ENCODE measurements at places on chromosomes 7 and 10. TPM values are rescaled to one million over a fixed set of nuclear protein-coding genes. Genes with fewer than 3 reads are reported as not detected.
A peak's percentile ranks its signal among the peaks of the same experiment; 100 is the strongest.

The IL6 gene
- total RNA-seq, result 0.41 TPM

The PNLIPRP1 gene
- total RNA-seq, result not detected

The KIF11 gene
- 70.5 TPM for total RNA-seq

The EIF5AL1 gene
- total RNA-seq, result 0.73 TPM

The MYL10 gene
- total RNA-seq, result 4.1 TPM

The EVX1 gene
- total RNA-seq, result not detected

The FAM24B gene
- total RNA-seq, result 19.9 TPM

The PLEKHS1 gene
- 6.1 TPM for total RNA-seq

The AASS gene
- total RNA-seq, result 50.4 TPM

The PRKAR2B gene
- total RNA-seq, result 12.3 TPM

The MRC1 gene
- total RNA-seq, result not detected

The SLC16A9 gene
- total RNA-seq, result 1.5 TPM

The MOGAT3 gene
- total RNA-seq, result not detected

DNA sequence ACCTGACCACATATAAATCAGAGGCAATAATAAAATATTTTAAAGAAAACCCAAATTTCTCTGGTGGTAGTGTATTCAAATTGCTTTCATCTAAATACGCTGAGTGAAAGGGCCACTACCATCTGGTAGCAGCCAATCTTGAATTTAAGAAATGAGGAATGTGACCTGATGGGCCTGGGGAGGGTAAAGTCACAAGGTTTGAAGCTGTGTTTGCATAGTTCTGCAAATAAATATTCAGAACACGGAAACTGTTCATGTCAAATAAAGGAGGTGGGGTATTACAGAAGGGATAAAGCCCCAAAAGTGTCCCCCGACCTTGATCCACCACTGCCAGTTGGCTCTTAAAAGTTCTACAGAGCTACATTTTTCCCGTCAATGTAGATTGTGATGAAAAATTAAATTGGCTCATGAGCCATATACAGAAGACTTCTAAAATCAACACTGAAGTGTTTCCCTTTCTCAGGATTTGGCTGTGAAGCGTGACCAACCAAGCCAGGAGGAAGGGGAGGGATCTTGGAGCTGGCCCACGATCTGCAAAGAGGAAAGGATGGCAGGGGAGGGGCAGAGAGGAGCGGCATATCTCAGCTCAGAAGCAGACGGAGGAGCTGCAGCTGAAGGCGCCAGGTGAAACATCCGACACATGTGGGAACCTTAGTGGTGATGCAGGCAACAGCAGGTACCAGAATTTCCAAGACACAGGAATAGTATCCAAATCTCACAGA is 39.6 kb downstream of the MPP7 start:
- no peaks in the 10 kb centered on the region for H3K27me3 ChIP-seq
- H3K4me1 ChIP-seq, result no peaks in the 10 kb centered on the region
- H3K27ac ChIP-seq, result no peak overlapping the region
- DNase-seq, result peak; percentile 29
- H3K36me3 ChIP-seq, result no peaks in the 10 kb centered on the region

- no peaks in the 10 kb centered on the region for H3K36me3 ChIP-seq
- H3K27ac ChIP-seq, result no peak overlapping the region
- no peak overlapping the region for H3K4me3 ChIP-seq
- peaks cover 4% of the 10 kb centered on the region for H3K27me3 ChIP-seq
- H3K4me1 ChIP-seq, result no peaks in the 10 kb centered on the region
Measured at GRCh38 chr7:97272237-97272975, 154.9 kb downstream of the SDHAF3 start.

- H3K27ac ChIP-seq, result no peak overlapping the region
- H3K36me3 ChIP-seq, result peaks cover 87% of the 10 kb centered on the region
- H3K4me3 ChIP-seq, result no peak overlapping the region
- no peak for DNase-seq
- H3K27me3 ChIP-seq, result no peaks in the 10 kb centered on the region
- H3K4me1 ChIP-seq, result no peaks in the 10 kb centered on the region
Measured at GRCh38 chr7:36439624-36440023, 50.0 kb downstream of the ANLN start.

DNA sequence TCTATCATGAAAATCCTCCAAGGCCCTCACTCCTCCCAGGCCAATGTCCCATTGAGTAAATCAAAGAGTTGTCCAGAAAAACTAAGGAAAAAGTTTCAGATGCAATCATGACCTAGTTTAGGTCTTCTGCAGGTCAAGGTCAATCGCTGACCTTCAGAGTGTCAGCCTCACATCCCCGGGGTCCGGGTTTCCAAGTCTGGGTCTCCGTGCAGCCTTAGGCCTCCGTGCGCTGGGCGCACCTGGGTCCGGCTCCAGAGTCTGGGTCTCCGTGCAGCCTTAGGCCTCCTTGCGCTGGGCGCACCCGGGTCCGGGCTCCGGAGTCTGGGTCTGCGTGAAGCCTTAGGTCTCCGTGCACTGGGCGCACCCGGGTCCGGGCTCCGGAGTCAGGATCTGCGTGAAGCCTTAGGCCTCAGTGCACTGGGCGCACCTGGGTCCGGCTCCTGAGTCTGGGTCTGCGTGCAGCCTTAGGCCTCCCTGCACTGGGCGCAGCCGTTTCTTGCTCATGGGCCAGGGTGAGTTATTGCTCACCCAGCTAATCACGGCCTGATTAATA is 236.2 kb downstream of the TCERG1L start:
- no peak overlapping the region for H3K4me3 ChIP-seq
- no peak for DNase-seq
- H3K27me3 ChIP-seq, result no peaks in the 10 kb centered on the region
- no peaks in the 10 kb centered on the region for H3K4me1 ChIP-seq

DNA sequence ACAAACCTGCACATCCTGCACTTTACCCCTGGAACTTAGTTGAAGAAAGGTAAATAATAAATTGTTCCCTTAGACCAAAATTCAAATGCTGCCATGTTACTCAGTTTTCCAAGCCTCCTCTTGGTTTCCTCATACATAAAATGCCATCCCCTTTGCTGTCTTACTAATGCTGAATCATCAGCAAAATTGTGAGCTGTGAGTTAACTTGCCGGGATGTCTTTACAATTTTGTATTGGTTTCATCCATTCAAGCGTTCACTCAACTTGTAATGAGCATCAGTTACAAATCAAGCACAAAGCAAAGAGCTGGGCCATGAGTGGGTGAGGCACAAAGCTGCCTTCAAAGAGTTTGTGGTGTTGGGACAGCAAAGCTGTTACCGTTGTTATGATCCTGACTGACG is 395.8 kb upstream of the ZMIZ1 start:
- no peak overlapping the region for H3K27ac ChIP-seq
- H3K36me3 ChIP-seq, result no peaks in the 10 kb centered on the region
- no peak overlapping the region for H3K4me3 ChIP-seq
- DNase-seq, result no peak

DNA sequence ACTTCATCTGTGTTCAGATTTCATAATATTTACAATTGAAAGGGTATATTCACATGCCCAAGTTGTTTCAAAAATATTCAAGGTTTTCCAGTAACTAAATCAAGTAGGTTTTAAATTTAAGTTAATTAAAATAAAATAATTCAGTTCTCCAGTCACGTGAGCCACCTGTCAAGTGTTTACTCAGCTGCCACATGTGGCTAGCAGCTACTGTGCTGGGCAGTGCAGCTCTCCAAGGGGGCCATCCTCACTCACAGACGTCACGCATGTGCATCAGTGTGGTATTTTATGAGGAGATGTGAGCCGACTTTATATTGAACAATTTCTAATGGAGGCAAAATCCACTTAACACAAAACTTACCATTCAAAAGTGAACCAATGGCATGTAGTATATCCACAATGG is 69.7 kb upstream of the CAMK2B start:
- H3K4me1 ChIP-seq, result peaks cover 34% of the 10 kb centered on the region
- H3K4me3 ChIP-seq, result no peak overlapping the region
- peaks cover 6% of the 10 kb centered on the region for H3K36me3 ChIP-seq
- peak; percentile 55 for DNase-seq

DNA sequence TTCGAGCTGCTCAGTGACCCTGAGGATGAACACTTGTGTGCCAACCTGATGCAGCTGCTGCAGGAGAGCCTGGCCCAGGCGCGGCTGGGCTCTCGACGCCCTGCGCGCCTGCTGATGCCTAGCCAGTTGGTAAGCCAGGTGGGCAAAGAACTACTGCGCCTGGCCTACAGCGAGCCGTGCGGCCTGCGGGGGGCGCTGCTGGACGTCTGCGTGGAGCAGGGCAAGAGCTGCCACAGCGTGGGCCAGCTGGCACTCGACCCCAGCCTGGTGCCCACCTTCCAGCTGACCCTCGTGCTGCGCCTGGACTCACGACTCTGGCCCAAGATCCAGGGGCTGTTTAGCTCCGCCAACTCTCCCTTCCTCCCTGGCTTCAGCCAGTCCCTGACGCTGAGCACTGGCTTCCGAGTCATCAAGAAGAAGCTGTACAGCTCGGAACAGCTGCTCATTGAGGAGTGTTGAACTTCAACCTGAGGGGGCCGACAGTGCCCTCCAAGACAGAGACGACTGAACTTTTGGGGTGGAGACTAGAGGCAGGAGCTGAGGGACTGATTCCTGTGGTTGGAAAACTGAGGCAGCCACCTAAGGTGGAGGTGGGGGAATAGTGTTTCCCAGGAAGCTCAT is 1.1 kb downstream of the DDIT4 start:
- DNase-seq, result peak; percentile 74
- H3K4me3 ChIP-seq, result peak overlapping the region; percentile 78
- H3K36me3 ChIP-seq, result peaks cover 5% of the 10 kb centered on the region
- H3K27ac ChIP-seq, result peak overlapping the region; percentile 78
- H3K27me3 ChIP-seq, result no peaks in the 10 kb centered on the region
- peaks cover 20% of the 10 kb centered on the region for H3K4me1 ChIP-seq

GRCh38 chr10:69439813-69440506 is 11.3 kb upstream of the TSPAN15 start:
- no peak for DNase-seq
- no peak overlapping the region for H3K27ac ChIP-seq
- H3K36me3 ChIP-seq, result no peaks in the 10 kb centered on the region
- H3K4me1 ChIP-seq, result peaks cover 31% of the 10 kb centered on the region

- H3K36me3 ChIP-seq, result peaks cover 41% of the 10 kb centered on the region
- peak overlapping the region; percentile 94 for H3K4me3 ChIP-seq
- peaks cover 7% of the 10 kb centered on the region for H3K4me1 ChIP-seq
- no peak for DNase-seq
- peak overlapping the region; percentile 99 for H3K27ac ChIP-seq
Measured at GRCh38 chr7:44796034-44796503, 412 bp upstream of the PPIA start.

- DNase-seq, result no peak
- H3K4me3 ChIP-seq, result no peak overlapping the region
- H3K27me3 ChIP-seq, result no peaks in the 10 kb centered on the region
- no peaks in the 10 kb centered on the region for H3K4me1 ChIP-seq
Measured at GRCh38 chr10:11638055-11638698, 26.7 kb upstream of the USP6NL start.

- no peaks in the 10 kb centered on the region for H3K36me3 ChIP-seq
- H3K27ac ChIP-seq, result peak within 1 kb of the TSS; percentile 48
- DNase-seq, result peak; percentile 54
- H3K4me3 ChIP-seq, result peak within 1 kb of the TSS; percentile 58
- peaks cover 11% of the 10 kb centered on the region for H3K4me1 ChIP-seq
Measured at GRCh38 chr7:16465469-16466361, at the start of gene SOSTDC1. SOSTDC1 (minus strand) TSS chr7:16465738; CDS start chr7:16465668, 70 bp downstream.

- H3K36me3 ChIP-seq, result no peaks in the 10 kb centered on the region
- H3K4me1 ChIP-seq, result no peaks in the 10 kb centered on the region
- H3K27ac ChIP-seq, result no peak overlapping the region
- DNase-seq, result no peak
Measured at GRCh38 chr10:132696728-132697577, 89.0 kb downstream of the NKX6-2 start.

DNA sequence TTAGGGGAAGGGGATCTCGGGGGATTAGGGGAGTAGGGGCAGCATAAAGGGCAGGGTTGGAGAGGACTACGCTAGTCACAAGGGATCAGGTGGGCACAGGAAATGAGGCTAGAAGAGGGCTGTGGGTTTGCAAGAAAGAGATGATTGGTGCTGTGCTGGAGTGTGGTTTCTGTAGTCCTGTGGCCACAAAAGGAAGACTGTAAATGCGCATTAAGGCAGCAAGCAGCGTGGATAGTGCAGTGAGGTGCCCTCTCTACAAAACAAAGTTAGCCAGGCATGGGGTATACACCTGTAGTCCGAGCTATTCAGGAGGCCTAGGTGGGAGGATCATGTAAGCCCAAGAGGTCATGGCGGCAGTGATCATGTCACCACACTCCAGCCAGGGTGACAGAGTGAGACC is 212.1 kb downstream of the MLLT10 start:
- no peaks in the 10 kb centered on the region for H3K4me1 ChIP-seq
- no peak for DNase-seq
- no peak overlapping the region for H3K27ac ChIP-seq
- H3K4me3 ChIP-seq, result no peak overlapping the region
- H3K27me3 ChIP-seq, result no peaks in the 10 kb centered on the region

DNA sequence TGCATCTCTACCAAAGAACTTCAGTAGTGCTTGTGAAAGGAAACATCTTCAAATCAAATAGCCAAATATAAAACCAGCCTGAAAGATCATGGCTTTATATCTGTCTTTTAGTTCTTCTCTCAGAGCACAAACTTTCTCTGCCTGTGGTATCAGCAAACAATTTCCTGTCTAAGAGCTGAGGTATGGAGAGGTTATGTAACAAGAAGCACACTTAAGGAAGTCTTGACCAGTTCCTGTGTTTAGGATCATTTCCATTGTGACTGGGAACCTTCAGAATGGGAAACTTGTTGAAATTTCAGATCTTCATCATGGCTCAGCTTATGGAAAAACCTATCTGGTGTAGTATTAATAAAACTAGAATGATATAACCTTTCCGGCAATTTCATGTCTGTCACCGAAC is 148.8 kb downstream of the MBL2 start:
- no peak overlapping the region for H3K27ac ChIP-seq
- H3K27me3 ChIP-seq, result no peaks in the 10 kb centered on the region
- no peaks in the 10 kb centered on the region for H3K36me3 ChIP-seq
- no peak overlapping the region for H3K4me3 ChIP-seq
- H3K4me1 ChIP-seq, result no peaks in the 10 kb centered on the region

DNA sequence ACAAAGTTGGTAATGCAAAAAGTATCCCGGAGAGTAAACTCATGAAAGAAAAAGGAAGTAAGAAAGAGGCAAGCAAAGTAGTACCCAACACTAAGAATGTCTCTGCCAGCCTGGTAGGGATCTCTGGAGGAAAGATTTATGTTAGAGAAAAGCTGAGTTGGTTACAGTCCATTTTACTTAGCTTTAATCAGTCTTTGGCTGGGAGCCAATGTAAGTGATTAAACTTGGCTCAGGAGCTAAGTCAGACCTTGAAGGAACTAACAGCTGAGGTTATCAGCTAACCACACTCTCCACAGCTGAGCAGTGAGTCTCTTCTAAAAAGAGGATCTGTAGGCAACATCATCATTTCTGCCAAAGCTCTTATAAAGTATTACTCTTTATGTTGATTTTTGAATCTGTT is 148.0 kb downstream of the ANKRD7 start:
- H3K36me3 ChIP-seq, result no peaks in the 10 kb centered on the region
- DNase-seq, result peak; percentile 55
- H3K27me3 ChIP-seq, result no peaks in the 10 kb centered on the region
- peaks cover 10% of the 10 kb centered on the region for H3K4me1 ChIP-seq

DNA sequence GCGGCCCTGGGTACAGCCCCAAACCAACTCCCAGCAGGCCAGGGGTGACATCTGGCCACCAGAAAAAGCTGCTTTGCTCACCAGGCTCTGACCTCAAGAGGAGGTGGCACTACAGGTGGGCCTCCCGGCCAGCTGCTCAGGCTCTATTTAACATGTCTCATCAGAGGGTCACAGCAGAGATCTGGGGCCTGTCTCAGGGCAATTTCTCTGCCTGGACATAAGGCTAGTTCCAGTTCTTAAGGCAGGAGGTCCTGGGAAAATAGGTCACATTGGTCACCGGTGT is 88.6 kb downstream of the GFRA1 start:
- H3K36me3 ChIP-seq, result no peaks in the 10 kb centered on the region
- H3K27me3 ChIP-seq, result no peaks in the 10 kb centered on the region
- no peak overlapping the region for H3K4me3 ChIP-seq
- H3K4me1 ChIP-seq, result peaks cover 18% of the 10 kb centered on the region
- no peak overlapping the region for H3K27ac ChIP-seq
- no peak for DNase-seq

Measured in SJCRH30 (cell line).